ENCODE measurements at places on chromosomes 6 and 20.

GRCh38 chr20:9344083-9344920 lies 170.1 kb upstream of the LAMP5 start:
- no peak for DNase-seq

DNA sequence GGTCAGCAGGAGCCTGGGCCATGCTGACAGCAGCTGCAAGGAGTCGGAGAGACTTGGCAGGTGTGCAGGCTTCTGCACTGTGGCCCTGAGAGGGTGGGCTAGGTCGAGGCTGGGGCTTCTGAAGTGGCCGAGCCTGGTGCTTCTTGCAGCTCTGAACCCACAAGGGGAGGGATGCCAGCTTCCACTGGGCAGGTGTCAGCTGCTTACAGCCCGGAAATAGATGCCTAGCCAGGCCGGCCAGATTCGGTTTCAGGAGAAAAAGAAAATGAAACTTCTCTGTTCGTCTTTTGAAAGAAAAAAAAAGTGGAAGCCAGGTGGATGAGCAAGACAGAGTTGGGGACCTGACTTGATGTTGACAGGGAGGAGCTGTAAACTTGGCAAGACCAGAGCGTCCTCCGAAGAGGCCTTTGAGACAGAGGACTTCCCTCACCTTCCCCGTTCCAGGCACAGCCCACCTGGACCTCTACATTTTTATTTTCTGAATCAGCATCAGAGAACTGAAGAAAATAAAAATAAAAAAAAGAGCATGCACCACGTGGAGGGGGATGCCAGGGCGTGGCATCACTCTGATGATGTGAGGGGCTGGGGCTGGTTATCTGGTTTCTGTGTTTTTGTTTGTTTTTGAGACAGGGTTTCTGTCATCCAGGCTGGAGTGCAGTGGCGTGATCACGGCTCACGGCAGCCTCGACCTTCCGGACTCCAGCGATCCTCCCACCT lies at the start of gene ZBP1:
Gene ZBP1, minus strand, starts transcription at position 153 of the 717 bp plus-strand sequence. Its CDS starts 131 bp downstream, at position 22.
- no peak for DNase-seq

DNA sequence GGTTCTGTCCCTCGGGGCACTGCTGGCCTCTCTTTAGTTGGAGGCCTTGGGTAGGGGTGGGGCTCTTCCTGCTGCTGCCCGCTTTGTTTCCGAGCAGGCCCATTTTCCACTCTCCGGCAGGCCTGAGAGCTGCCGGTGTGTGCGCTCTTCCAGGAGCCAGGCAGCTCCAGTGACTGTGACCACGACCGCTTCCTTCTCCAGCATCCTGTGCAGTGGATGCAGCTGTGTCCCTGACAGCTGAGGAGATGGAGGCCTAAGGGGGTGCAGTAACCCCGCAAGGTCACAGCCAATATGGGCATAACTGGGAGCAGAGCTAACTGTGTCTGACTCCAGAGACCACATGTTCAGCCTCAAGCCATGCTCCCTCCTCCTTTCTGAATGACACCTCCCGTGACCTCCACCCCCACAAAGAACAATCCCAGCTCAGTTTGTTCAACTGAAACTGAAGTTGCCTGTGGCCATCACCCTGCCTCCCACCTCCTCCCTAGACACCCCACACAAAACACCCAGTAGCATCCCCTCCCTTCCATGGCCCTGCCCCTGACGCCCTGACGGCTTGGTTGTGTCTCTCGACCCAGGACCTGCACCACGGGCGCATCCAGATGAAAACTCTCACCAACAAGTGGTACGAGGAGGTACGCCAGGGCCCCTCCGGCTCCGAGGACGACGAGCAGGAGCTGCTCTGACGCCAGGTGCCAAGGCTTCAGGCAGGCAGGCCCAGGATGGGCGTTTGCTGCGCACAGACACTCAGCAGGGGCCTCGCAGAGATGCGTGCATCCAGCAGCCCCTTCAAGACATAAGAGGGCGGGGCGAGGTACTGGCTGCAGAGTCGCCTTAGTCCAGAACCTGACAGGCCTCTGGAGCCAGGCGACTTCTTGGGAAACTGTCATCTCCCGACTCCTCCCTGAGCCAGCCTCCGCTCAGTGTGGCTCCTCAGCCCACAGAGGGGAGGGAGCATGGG lies 27.8 kb downstream of the SPATA2 start:
- no peak for DNase-seq

DNA sequence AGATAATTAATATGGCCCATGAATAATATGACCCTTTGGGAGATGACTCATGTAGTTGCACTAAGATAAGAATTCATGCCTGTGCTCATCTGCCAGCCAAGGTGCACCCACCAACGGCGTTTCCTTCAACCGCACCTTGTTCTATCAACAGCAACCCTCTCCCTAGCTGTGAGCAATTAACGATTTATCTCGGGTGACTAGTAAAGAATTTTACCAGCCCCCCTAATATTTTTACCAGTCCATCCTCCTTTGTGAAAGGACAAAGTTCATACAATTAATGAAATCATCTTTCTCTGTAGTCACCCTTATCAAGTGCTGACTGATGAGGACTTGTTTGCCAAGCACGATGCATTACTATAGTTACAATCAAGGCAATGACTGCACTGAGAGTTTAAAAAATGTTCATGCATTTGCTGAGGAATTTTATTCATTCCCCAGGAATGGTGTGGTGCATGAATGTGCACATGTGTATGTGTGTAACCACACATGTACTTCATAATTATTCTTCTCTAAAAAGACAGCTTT lies 118.7 kb downstream of the SMOC2 start:
- DNase-seq = no peak

GRCh38 chr6:159756508-159756907 lies 5.3 kb upstream of the ACAT2 start:
- no peak for DNase-seq

- no peak for DNase-seq
Measured at GRCh38 chr6:145544041-145544440, 191.3 kb downstream of the EPM2A start.

DNA sequence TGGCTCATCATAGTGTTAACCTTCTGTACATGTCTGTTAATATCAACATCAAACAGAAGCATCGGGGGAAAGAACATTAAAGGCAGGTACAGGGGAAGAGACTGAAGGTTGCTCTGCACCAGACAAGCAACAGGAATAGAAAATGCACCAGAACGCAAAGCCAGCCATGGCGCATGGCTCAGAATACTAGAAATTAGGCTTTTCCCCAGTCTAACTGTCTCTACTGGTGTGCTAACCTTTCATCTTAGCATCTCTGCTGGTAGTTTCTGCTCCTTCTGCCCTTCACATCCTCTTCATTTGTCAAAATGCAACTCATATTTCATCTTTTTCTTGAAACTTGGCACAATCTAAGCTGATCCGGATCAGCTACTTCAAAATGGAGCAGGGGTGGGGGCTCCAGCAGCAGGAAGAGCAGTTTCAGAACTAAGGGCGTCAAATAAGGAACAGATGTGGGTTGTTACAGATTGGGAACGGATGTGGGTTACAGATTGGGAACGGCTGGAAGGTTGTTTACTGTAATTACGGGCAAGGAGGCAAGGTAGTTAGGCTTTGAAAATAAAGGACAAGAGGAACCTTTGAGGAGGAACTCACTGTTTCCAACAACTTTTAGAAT lies 13.1 kb upstream of the RNASET2 start:
- no peak for DNase-seq

DNA sequence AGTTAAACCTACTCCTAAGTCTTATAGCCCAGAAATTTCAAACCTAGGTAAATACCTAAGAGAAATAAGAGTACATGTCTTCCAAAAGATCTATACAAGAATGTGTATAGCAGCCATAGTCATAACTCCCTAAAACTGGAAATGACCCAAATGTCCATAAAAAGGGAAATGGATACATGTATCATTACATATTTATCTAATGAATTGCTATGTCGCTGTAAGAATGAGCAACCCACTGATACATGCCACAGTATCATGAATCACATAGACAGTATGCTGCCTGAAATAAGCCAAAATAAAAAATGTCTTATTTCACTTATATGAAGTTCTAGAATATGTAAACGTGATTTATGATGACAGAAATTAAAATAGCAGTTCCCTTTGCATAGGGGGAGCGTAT lies 679.5 kb downstream of the MAFB start:
- DNase-seq = no peak

DNA sequence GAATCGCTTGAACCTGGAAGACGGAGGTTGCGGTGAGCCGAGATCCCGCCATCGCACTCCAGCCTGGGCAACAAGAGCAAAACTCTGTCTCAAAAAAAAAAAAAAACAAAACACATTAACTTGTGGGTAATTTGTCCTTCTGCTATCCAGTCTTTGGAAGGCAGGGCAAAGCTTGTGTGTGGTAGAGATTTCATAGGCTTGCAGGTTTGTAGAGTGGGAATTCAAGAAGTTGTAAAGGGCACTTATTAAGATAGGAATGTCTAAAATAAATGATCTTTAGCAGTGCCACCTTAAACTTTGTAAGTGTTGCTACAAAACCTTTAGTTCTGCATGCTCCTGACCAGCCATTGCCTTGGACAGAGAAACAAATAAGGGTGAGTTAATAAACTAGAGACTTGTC lies 8.4 kb downstream of the VAPB start:
- no peak for DNase-seq

DNA sequence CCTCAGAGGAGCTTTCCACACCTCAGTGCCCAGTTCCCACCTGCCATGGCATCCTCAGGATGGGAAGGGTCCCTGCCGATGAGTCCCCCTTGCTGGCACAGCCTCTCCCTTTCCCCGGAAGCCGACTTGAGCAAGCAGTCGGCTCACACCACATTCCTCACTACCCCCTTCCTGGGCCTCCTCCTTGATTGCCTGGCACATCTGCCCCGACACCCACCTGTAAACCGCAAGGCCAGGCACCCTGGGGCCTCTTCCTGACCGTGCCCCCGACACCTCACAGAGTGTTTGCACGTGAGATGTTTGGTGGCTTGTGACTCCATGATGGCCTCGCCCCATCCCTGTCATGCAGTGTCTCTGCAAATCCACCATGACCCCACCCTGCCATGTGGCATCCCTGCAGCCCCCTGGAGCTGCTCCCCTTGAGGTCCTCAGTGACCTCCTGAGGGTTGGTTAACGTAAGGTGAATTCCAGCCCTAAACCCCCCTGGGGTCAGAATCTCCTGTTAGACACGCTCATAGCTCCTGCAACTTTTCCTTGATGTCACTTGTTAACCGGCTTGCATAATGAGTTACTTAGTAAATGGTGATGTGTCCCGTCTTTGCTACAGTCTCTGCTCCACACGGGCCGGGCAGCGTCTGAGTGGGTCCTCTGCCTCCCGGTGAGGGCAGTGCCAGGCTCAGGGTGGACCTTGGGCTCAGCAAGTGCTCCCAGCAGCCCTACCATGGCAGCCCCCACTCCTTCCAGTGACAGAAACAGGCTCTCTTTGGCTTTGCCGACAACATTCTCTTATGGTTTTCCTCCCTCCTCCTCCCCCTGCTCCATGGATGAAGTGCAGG lies 115.9 kb upstream of the FRMD1 start:
- DNase-seq = no peak

Data from activated naive CD8-positive, alpha-beta T cell treated with anti-CD3 and anti-CD28 coated beads, Interleukin-2, amount 50 U/mL, for 16 hours (primary cell).